ENCODE measurements at places on chromosomes 7 and 10.

DNA sequence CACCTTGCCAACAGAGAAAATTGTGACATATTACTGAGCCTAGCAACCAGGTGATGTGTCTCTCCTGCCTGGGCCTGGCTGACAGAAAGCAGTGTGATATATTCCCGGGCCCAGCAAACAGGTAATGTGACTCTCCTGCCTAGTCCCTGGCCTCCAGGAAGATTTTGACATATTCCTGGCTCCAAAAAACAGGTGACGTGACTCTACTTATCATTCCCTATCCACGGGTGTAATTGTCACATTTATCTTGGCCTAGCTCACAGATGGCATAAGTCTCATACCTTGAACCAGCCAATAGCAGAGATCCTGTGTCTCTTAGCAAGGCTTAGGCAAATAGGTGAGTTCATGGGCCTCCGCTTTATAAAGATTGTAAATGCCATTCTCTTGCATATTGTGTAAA lies 49.6 kb upstream of the ZNF680 start:
- no peak for DNase-seq
- H3K4me1 ChIP-seq: no peaks in the 10 kb centered on the region
- H3K27ac ChIP-seq: no peak overlapping the region
- H3K36me3 ChIP-seq: no peaks in the 10 kb centered on the region
- no peak overlapping the region for H3K4me3 ChIP-seq

- no peaks in the 10 kb centered on the region for H3K27me3 ChIP-seq
- no peak overlapping the region for H3K27ac ChIP-seq
- no peak for DNase-seq
These were observed 11.8 kb downstream of the NT5C2 start for GRCh38 chr10:103181244-103181643.

GRCh38 chr10:29026802-29027580 lies 261.9 kb upstream of the LYZL1 start:
- DNase-seq: no peak
- no peak overlapping the region for H3K4me3 ChIP-seq
- no peaks in the 10 kb centered on the region for H3K36me3 ChIP-seq
- no peaks in the 10 kb centered on the region for H3K27me3 ChIP-seq
- H3K27ac ChIP-seq: no peak overlapping the region

GRCh38 chr7:66921918-66922486 lies 977 bp downstream of the TMEM248 start:
- no peak for DNase-seq
- H3K4me3 ChIP-seq: peak overlapping the region; percentile 62

- no peaks in the 10 kb centered on the region for H3K4me1 ChIP-seq
- H3K27me3 ChIP-seq: no peaks in the 10 kb centered on the region
- H3K27ac ChIP-seq: no peak overlapping the region
- H3K36me3 ChIP-seq: no peaks in the 10 kb centered on the region
- H3K4me3 ChIP-seq: no peak overlapping the region
These were observed 27.2 kb upstream of the PFKFB3 start for GRCh38 chr10:6175329-6176055.

GRCh38 chr7:21377545-21377944 lies 50.3 kb upstream of the SP4 start:
- no peak overlapping the region for H3K27ac ChIP-seq
- H3K4me1 ChIP-seq: no peaks in the 10 kb centered on the region
- H3K4me3 ChIP-seq: no peak overlapping the region
- no peaks in the 10 kb centered on the region for H3K27me3 ChIP-seq

DNA sequence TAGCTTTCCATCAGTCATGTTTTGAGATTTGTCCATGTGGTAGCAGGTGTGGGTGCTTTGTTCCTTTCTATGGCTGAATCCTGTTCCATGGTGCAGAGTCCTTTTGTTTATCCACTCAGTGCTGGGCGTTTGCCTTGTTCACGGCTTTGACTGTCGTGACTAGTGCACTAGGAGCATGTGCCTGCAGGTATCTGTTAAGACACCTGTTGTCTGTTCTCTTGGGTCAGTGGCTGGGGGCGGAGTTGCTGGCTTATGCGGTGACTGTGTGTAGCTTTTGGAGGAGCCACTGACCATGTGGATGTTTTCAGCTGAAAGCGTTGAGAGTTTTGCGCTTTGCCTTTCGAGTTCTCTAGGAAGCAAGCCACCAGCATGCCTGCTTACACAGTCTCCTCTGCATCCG lies 573.1 kb upstream of the FOXK1 start:
- H3K36me3 ChIP-seq: no peaks in the 10 kb centered on the region
- no peaks in the 10 kb centered on the region for H3K4me1 ChIP-seq
- H3K27ac ChIP-seq: no peak overlapping the region
- no peak overlapping the region for H3K4me3 ChIP-seq
- no peak for DNase-seq
- H3K27me3 ChIP-seq: no peaks in the 10 kb centered on the region

DNA sequence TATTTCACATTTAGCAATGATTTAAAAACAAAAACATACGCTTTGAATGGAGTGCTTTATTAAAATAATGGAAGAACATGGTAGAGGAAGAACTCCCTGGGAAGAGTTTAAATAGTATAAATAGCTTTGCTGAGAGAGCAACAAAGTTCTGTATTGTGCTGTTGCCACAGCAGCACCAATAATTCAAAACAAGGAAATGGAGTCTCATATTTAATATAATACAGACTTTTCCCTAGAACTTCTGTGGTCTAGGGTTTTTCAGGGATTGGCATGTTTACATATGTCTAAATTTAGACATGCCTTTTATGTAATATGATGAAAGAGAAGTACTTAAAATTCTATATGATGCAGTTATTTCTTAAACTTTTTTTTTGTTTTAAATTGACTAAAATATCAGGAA lies 217.2 kb upstream of the HDAC9 start:
- no peak overlapping the region for H3K27ac ChIP-seq
- H3K36me3 ChIP-seq: no peaks in the 10 kb centered on the region
- no peak overlapping the region for H3K4me3 ChIP-seq
- H3K27me3 ChIP-seq: no peaks in the 10 kb centered on the region
- H3K4me1 ChIP-seq: no peaks in the 10 kb centered on the region
- DNase-seq: no peak

DNA sequence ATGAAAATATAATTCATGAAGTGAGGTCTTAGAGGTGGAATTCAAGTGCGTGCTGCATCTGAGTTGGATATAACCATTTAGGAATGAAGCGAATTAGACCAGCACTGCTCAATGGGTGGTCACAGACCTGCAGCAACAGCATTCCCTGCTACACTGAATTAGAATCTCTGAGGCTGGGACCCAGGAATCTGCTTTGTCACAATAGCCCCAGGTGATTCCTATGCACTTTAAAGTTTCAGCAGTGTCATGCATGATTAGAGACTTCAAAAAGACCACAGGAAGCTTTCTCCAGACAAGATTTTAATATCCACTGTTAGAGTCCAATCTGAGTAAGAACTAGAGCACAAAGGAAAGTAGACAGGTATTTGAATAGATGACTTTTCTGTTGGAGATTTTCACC lies 352.8 kb upstream of the VSTM2A start:
- H3K36me3 ChIP-seq: no peaks in the 10 kb centered on the region
- peaks cover 3% of the 10 kb centered on the region for H3K4me1 ChIP-seq
- no peak overlapping the region for H3K27ac ChIP-seq
- no peak overlapping the region for H3K4me3 ChIP-seq
- no peaks in the 10 kb centered on the region for H3K27me3 ChIP-seq

DNA sequence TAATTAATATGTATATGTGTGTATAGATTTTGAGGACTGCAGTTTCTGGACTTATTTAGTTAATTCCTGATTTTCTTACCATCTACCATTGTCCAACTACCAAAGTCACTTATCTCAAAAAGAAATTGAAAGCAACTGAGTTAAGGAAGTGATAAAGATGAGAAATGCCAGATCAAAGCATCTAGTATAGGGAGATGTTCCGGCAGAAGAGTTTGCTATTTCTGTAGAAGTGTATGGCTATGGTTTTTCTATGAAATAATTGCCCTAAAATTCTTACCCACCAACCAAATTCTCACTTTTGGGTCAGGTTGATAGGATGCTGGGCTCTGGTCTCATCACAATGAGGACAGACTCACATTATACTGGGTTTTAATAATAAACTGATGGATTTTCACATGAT lies 64.0 kb upstream of the RAB11FIP2 start:
- H3K36me3 ChIP-seq: no peaks in the 10 kb centered on the region
- no peak for DNase-seq
- H3K4me1 ChIP-seq: no peaks in the 10 kb centered on the region
- no peak overlapping the region for H3K27ac ChIP-seq
- H3K4me3 ChIP-seq: no peak overlapping the region

- no peak for DNase-seq
- no peak overlapping the region for H3K27ac ChIP-seq
- H3K36me3 ChIP-seq: no peaks in the 10 kb centered on the region
- no peak overlapping the region for H3K4me3 ChIP-seq
- H3K4me1 ChIP-seq: peaks cover 2% of the 10 kb centered on the region
- no peaks in the 10 kb centered on the region for H3K27me3 ChIP-seq
These were observed 125.6 kb upstream of the TNRC18 start for GRCh38 chr7:5549096-5549763.

DNA sequence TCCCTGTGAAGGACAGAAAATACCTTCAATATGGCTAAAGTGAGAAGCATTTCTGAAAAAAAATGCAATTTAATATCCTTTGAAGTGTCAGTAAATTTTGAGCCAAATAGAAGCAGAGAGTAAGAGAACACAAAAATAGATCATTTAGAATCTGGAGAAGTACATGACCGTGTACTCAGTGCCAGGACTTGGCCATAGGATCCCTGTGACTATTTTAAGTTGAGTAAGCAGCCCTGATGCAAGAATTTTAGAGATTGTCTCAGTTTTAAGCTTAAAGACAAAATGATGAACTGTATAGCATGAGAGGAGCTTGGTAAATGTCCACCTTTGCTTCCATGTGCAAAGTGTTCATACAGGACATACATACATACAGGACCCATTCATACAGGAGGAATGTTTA lies 2.5 kb downstream of the PTER start:
- H3K27ac ChIP-seq: no peak overlapping the region
- no peaks in the 10 kb centered on the region for H3K27me3 ChIP-seq
- no peak for DNase-seq
- no peaks in the 10 kb centered on the region for H3K36me3 ChIP-seq

- no peak overlapping the region for H3K4me3 ChIP-seq
- no peak for DNase-seq
- no peaks in the 10 kb centered on the region for H3K27me3 ChIP-seq
- no peaks in the 10 kb centered on the region for H3K4me1 ChIP-seq
- no peak overlapping the region for H3K27ac ChIP-seq
These were observed 40.4 kb upstream of the TMEM229A start for GRCh38 chr7:124073310-124073645.

DNA sequence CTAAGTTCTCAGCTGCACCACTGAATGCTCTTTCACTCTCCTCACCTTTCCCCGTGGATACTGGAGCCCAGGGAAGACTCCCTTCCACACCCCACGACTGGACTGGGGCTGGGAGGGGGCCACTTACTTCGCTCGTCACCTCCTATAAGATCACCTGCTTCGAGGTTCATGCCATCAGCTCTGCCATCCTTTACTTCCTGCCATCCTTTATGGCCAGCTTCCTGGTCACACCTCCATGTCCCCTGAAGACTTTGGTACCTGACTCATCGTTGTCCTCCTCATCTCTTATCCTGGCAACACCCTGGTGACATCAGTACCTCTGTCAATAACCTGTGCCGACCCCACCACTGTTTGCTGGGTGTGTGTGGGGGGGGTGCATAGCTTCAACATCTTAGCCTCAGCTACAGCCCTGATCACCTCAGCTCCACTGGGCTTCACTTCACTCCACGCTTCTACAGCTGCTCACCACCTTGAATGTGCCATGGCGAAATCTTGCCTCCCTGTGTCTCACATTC lies 8.7 kb upstream of the VDAC2 start:
- H3K4me1 ChIP-seq: no peaks in the 10 kb centered on the region
- DNase-seq: no peak
- H3K27me3 ChIP-seq: no peaks in the 10 kb centered on the region
- no peak overlapping the region for H3K4me3 ChIP-seq
- H3K27ac ChIP-seq: no peak overlapping the region

DNA sequence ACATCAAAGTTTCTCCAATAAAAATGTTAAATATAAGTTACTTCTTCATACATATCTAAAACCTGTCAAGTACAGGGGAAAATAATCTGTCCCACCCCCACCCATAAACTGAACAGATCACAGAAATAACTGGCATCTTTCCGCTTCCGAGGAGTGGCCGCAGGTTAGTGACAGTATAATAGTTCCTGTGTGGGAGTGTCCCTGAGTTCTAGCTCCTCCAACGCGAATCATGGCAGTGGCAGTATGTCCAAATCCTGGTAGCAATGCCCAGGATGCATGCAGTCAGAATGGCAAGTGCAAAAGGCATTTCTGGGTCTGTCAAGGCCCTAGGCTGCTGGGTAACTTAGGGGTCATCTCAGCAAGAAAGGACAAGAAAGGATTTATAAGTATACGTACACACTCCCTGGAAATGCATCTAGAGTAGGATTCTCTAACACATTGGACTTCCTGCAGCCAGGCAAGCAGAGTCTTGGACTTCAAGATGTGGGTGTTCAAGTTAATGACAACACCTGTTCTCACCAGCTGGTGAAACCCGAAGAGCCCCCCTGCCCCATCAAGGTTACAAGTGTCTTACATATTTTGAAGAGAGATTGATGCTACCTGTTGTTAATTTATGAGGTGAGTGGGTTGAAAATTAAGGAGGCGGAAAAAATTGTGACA lies 94.4 kb upstream of the COL1A2 start:
- H3K36me3 ChIP-seq: no peaks in the 10 kb centered on the region
- no peak for DNase-seq
- peaks cover 5% of the 10 kb centered on the region for H3K4me1 ChIP-seq
- H3K27me3 ChIP-seq: no peaks in the 10 kb centered on the region
- no peak overlapping the region for H3K4me3 ChIP-seq
- H3K27ac ChIP-seq: no peak overlapping the region

GRCh38 chr7:6299774-6300173 lies 27.4 kb upstream of the CYTH3 start:
- DNase-seq: no peak
- H3K27me3 ChIP-seq: no peaks in the 10 kb centered on the region
- H3K4me1 ChIP-seq: no peaks in the 10 kb centered on the region

GRCh38 chr10:130541090-130541489 lies 404.9 kb downstream of the GLRX3 start:
- no peaks in the 10 kb centered on the region for H3K27me3 ChIP-seq
- H3K27ac ChIP-seq: no peak overlapping the region
- no peaks in the 10 kb centered on the region for H3K4me1 ChIP-seq
- H3K4me3 ChIP-seq: no peak overlapping the region
- H3K36me3 ChIP-seq: no peaks in the 10 kb centered on the region

DNA sequence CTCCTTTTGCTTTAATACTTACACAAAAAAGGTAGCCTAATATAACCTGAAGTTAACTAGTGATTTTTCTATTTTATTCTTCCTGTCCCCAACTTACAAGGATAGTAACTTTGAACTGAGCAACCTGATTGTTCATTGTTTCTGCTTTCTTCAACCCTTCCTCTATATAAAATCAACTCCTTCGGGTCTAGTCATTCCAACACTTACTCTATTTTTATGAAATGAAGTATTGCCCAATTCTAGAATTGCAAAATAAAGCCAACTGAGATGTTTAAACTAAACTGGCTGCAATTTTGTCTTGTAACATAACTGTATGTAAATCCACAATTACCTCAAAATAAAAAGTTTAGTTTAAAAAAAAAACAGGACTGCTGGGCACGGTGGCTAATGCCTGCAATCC lies 20.3 kb upstream of the DNA2 start:
- no peak overlapping the region for H3K4me3 ChIP-seq
- DNase-seq: no peak
- no peaks in the 10 kb centered on the region for H3K27me3 ChIP-seq
- H3K27ac ChIP-seq: no peak overlapping the region
- H3K4me1 ChIP-seq: no peaks in the 10 kb centered on the region
- no peaks in the 10 kb centered on the region for H3K36me3 ChIP-seq
